ENCODE measurements at places on chromosomes 11 and 22.

DNA sequence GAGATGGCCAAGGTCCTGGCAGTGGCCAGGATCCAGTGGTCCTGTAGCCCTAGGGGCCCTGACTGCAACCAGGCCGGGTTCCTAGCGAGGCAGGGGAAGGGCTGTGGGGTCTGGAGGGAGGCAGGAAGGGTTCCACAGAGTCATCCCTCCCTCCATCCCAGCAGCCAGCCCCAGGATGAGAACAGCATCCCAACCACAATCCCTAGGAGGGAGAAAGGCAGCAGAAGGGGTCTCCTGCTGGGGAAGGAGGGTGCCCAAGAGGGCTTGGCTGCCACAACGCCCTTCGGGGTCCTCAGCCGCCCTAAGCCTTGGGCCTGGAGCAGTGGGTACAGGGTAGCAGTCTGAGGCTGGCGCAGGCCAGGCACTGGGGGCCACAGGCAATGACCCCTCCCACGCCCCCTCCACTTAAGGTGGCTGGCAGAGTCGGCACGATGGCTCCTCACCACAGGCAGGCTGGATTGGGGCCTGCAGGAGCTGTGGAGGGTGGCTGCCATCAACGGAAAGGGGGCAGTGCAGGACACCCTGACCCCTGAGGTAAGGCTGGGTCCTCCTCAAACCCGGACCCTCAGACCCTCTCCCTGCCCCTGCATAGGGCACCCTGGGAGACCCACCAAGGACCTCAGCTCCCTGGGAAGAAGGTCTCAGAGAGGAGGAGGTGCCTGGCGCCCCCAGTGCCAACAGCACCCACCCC is 7.2 kb downstream of the SLC22A12 start:
- no peak for DNase-seq

GRCh38 chr11:78351979-78352841 is 65.4 kb downstream of the GAB2 start:
- no peak for DNase-seq

GRCh38 chr11:122033631-122034030 is 82.4 kb downstream of the BLID start:
- no peak for DNase-seq

DNA sequence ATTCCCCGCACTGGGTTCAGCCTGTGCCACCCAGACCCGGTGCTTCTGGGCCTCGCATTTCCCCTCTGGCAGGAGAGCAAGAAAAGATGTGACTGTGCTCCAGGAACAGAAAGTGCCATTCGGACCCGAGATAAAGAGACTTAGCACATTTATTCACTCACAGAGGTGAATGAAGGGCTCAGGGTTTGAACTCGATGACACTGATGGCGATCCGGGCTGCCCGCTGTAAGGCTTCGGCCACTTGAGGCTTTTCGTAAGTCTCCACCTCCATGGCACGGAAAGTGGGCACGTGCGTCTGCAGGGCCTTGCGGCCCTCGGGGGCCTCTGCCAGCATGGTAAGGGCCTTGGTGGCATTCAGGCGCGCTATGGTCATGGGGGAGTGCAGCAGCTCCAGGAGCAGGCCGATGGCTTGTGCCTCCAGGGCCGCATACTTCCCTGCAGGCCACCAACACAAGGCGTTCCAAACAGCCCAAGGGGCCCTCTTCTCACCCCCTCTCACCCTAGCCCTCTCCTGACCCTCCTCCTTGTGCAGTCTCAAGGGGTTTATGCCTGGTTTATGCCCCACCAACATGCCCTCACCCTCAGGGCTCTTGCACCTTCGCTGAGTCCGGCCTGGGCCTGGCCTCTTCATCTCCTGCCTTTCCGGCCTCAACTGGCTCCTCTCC is 10.9 kb upstream of the GNAZ start:
- DNase-seq, result no peak

- peak; percentile 68 for DNase-seq
These were observed 22.0 kb downstream of the JAML start for GRCh38 chr11:118202599-118203422.

DNA sequence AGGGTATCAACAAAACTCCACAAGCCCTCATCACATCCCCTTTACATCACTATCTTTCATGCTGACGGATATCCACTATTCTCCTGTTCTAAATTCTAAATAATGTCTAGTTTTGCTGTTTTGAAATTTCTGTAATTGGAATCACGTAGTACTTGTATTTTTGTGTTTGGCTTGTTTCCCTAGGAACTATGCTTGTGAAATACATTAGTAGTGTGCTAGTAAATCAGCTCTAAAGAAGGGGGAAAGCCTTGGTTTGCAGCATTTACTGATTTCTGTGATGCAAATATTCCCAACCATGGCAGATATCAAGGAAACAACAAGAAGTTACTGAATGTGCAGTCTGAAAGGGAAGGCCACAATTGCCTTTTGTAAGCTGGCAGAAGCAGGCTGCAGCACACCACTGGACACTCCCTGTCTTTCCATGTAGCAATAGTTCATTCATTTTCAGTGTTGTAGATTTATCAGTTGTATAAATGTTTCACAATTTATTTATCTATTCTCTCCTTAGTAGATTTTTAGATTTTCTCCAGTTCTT is 4.7 kb upstream of the FOLH1 start:
- no peak for DNase-seq

DNA sequence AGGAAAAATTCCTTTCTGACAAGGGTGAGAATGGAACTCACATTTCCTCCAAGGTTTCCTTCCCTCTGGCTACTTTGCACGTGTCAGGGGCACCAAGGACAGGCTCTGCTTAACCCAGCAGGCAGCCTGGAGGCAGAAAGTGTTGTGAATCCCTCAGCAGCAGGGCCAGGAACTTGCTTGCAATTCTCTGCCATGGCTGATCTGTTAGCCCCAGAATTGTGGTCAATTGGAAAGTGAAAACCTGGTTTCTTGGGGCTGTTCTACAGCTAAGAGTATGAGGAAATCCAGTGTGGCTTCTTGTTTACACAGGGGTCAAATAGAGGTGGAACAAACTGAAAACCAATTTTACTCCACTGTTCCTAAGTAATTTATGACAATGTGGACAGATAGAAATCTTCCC is 38.3 kb upstream of the CEP295 start:
- no peak for DNase-seq

GRCh38 chr11:64796047-64796756 is 6.8 kb downstream of the MAP4K2 start:
- DNase-seq, result no peak

GRCh38 chr11:133669371-133670053 is 137.2 kb upstream of the OPCML start:
- no peak for DNase-seq

Data from CD4-positive, alpha-beta T cell treated with Interleukin-12 subunit alpha and Interleukin-12 subunit beta, for 1 hour (primary cell).